Fibroblast of skin of right biceps (primary cell): ENCODE measurements at places on chromosomes 7 and 10.
A peak's percentile ranks its signal among the peaks of the same experiment; 100 is the strongest.

DNA sequence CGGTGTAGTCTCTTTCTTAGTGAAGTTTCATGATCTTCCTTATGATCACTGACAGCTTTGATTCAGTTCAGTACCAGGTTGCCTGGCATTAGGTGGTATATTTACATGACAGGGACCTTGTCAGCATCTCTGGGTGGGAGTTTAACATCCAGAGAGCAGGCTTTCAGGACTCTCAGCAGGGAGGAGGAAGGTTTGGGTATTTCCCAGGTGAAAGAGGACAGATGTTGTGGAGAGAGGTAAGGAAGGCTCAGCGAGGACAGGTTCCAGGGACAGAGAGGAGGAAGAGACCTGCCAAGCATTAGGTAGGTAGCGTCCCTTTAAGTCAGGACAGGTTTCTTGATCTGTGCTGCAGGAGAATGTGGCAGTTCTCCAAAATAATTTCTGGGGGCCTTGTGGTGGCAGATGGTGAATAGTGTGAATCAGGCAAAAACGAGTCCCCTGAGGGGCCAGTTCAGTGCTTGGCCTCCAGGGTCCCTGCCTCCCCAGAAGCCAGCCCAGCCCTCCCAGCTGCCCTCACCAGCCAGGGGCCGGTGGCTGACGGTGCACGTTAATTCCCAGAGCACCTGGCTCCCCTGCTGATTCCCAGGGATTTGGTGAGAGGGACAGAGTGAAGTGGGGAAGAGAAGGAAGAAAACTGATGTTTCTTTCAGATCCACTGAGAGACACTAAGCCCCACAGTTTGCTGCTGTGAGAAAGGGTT is 82.0 kb downstream of the VWC2 start:
- DNase-seq: no peak

GRCh38 chr7:27220440-27220955 is 20.6 kb upstream of the HOXA13 start:
- DNase-seq: no peak

GRCh38 chr10:15262036-15262713 is 93.7 kb upstream of the NMT2 start:
- peak; percentile 39 for DNase-seq

- DNase-seq: no peak
Measured at GRCh38 chr7:31234836-31235605, 105.5 kb downstream of the NEUROD6 start.

GRCh38 chr10:113037218-113037617 is 87.2 kb downstream of the TCF7L2 start:
- peak; percentile 46 for DNase-seq

DNA sequence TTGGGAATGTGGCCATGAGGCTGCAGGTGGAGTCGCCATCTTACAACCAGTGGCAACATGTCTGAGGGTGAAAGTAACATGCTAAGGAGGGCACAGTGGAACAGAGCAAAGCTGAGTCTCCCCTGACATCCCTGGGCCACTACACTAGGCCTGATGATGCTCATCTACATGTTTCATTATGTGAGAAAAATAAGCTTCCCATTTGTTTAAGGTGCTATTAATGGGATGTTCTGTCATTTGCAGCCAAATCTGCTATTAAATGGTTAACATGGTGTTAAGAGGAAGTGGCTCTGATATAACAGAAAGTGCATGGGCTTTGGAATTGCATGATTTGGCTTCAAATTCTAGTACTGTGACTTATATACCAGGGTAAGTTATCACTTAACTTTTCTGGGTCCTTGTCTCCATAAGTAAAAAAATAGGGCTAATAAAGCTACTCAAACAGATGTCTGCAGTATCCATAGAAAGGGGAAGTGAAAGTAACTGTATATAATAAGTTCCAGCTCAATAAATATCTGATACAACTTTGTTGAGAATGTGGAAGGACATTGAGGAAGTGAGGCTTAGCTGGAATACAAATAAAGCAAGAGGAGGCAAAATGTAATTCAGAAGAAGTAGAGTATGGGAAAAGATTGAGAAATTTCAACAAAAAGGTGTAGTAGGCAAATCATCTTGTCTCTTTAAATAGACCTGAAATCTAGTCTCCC is 158.9 kb downstream of the RTKN2 start:
- no peak for DNase-seq

GRCh38 chr10:12703126-12703525 is 298.4 kb downstream of the CCDC3 start:
- peak; percentile 49 for DNase-seq

DNA sequence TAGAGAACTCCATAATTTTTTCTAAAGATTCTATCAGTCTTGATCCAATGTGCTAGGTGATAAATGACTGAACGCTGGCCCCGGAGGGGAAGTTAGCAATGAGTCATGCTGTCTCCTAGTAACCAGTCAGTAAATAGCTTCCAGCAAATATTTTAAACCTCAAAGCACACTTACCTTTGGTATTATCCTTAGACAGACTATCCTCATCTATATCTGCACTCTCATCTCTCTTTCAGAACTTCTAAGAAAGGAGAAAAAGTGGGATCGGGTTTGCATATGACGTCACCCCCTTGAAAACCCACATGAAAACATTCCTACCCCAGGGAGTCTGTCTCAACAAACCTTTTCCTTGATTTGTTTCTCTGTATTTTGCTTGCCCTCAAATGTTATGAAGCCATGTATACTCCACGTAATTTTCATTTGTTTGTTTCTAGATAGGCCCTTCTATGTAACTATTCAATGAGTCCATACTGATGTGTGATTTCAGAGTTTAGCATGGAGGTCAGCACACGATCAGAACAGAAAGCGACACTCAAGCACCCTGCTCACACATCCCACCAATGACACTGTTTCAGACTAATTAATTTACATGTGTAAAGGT is 174.9 kb upstream of the NRP1 start:
- DNase-seq: peak; percentile 88

GRCh38 chr7:40716052-40716451 is 581.2 kb downstream of the SUGCT start:
- peak; percentile 50 for DNase-seq

GRCh38 chr10:4022473-4022872 is 237.5 kb upstream of the KLF6 start:
- DNase-seq: no peak

GRCh38 chr7:77563275-77563674 is 26.2 kb downstream of the PTPN12 start:
- DNase-seq: no peak

- no peak for DNase-seq
Measured at GRCh38 chr7:155143381-155143780, 73.3 kb downstream of the HTR5A start.

GRCh38 chr7:138918756-138919155 is 62.4 kb downstream of the KIAA1549 start:
- no peak for DNase-seq

DNA sequence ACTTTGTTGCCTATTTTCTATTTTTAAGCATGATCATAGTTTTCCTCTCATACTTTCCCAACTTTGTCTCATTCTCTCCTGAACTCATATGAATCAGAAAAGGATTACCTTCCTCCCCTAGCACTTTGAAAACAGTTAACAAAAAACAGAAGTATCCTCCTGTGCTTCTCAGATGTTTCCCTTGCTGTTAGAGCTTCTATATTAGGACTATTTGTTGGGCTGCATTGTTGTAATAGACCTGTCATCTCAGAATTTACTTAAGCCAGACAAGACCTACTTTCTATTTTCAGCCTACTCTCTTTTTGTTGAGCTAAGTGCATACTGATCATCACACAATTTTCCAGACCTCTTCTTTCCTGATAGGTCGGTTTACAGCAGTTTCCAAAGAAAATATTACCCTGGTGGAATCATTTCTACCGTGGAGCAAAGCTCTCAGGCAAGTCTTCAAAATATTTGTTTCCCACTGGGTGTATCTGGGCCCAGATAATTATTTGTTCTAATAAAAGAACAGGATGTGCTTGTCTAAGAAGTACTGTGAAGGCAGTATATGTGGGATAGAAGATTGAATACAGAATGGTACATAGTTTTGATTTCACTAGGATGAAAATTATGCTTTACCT is 411.9 kb upstream of the KLF6 start:
- DNase-seq: no peak

DNA sequence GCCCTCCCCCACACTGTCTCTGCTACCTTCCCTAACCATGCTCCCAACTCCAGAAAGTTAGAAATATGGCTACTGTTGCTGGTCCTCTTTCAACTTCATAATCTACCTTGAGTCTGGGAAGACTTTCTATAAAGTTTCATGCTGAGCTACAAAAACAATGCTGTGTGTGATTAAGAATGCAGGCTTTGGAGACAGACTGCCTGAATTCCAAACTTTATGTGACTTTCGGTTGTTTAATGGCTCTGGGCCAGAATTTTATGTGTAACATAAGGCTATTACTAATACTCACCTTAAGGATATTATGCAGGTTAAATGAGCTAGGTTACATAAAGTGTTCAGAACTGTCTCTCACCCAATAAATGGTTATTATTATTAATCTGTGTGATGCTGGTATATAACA is 19.1 kb downstream of the BET1 start:
- no peak for DNase-seq

DNA sequence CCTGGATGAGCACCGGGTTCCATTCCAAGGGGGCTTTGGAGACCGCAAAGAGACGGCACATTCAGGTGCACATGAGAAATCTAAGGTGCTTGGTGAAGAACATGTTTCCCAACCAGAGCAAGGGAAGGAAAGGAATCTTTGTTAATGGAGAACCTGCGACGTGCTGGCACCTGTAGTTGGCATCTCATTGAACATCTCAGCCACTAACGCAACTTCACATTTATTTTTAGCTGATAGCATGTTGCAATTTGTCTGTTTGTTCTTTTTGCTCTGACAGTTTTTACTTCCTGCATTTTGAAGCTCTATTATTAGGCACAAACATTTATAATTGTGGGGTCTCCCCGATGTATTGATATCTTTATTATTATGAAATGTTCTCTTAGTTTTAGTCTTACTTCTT is 316.7 kb downstream of the TCERG1L start:
- no peak for DNase-seq

DNA sequence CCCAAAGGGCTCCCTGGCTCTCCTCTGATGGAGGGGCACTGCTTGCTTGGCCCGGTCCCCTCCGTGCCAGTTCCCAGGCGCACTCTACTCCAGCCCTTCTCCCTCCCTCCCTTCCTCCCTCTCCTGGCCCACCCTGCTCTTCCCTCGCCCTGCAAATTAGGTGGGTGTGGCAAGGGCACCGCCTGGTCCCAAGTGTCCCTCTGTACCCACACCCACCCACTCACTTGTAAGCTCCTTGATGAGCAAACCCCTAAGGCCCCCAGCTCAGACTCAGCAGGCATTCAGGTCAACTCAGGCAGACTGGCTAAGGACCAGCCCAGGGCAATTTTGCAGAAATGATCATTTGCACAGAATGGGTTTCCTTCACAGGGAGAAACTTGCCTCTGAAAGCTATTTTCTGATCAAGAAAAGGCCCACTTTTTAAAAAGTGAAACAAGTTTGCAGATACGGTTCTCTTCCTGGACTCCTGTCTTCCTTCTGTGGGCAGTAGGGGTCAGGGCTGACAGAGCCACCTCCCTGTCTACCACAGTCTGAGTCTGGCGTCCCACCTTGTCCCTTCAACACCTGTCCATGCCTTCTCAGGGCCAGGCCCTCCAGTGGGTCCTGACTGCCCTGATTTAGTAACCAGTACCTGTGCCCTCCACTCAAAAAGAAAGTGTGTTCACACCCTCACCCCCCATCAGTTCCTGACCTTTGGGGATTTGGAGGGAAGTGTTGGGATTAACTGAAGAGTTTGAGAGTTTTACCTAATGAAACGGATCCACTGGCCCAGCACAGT is 28.3 kb downstream of the C10orf71 start:
- no peak for DNase-seq

GRCh38 chr7:134874407-134874806 is 95.0 kb downstream of the CALD1 start:
- DNase-seq: no peak

- no peak for DNase-seq
Measured at GRCh38 chr7:131486346-131486745, 70.1 kb downstream of the PODXL start.

GRCh38 chr10:7251696-7252465 is 159.0 kb downstream of the SFMBT2 start:
- no peak for DNase-seq

- peak; percentile 90 for DNase-seq
Measured at GRCh38 chr7:17304926-17305325, 6.5 kb downstream of the AHR start.
